SW480 (cell line): ENCODE measurements at places on chromosomes 1 and 21.

DNA sequence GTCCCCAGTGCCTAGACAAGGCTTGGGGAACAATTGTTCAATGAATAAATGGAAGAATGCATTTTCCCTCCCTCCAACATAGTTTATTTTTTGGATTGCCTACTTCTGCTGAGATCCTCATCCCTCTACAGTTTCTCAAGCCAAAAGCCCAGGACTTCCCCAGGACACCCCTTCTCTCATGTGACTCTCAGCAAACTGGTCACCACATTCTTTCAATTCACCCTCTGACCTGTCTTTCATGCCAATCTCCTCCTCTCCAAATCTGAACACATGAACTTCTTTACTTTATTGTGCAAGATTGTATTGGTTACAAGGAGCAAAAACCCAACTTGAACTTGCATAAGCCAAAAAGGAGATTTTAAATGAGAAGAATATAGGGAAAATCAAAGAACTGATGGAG, 103.2 kb upstream of the JUN start:
- no peak for DNase-seq

- DNase-seq = no peak
Measured at GRCh38 chr1:94120570-94120901, 412 bp downstream of the ABCA4 start.

- DNase-seq = no peak
Measured at GRCh38 chr1:222865718-222866117, 50.9 kb downstream of the DISP1 start.

DNA sequence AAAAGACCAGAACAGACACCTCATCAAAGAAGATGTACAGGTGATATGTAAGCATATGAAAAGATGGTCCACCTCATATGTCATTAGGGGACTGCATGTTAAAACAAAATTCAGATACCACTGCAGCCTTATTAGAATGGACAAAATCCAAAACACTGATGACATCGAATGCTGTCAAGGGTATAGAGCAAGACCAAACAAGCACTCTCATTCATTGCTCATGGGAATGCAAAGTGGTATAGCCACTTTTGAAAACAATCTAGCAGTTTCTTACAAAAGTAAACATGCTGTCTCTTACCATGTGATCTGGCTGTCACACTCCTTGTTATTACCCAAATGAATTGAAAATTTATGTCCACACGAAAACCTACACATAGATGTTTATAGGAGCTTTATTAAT, 426.6 kb upstream of the ESRRG start:
- DNase-seq = no peak

DNA sequence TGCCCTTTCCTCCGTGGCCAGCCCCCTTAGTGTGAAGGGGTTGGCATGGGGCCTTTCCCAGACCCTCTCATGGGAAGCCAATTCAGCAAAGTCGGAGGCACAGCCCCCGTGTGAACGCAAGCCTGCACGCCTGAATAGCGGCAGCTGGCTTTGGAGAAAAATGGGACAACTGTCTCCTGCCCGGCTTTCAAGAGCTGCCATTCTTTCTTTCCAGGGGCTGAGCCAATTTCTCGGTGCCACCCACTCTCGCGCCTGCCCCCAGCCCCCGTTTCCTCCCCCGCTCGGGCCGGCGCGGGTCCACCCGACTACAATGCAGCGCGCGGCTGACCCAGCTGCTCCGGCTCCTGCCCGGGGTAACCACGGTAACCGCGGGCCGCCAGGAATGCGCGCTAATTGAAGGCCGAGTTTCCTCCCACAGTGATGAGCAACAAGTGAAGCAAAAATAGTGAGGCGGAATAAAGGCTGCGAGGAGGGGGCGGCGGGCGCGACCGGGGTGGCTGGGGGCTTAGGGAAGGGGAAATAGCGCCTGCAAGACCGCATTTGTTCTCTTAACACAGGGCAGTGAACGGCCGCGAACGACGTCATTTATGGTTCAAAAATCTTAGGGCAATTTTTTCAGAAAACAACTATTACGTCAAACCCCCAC, 27.8 kb downstream of the ILDR2 start:
- peak; percentile 22 for DNase-seq
